ENCODE measurements at places on chromosomes 3 and 15.

DNA sequence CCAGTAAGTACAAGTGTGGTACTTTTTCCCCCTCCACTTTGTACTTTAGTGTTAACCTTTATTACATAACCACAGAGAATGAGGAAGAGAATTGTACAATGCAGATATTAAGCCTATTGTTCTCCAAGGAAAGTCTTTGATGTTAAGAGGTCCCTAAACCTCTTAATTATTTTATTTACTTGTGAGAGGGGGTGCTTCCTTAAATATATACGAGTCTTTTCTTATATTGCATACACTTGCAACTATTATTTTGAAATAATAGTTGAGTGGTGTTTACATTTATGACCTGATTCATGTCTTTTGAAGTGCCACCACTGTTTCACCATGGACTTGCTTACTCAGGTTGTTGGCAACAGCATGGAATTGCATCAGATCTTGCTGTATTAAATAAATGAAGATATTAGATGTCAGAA, 10.1 kb downstream of the USP3 start:
- DNase-seq, result no peak

- DNase-seq, result no peak
Measured at GRCh38 chr3:177144922-177145321, 52.4 kb downstream of the TBL1XR1 start.

DNA sequence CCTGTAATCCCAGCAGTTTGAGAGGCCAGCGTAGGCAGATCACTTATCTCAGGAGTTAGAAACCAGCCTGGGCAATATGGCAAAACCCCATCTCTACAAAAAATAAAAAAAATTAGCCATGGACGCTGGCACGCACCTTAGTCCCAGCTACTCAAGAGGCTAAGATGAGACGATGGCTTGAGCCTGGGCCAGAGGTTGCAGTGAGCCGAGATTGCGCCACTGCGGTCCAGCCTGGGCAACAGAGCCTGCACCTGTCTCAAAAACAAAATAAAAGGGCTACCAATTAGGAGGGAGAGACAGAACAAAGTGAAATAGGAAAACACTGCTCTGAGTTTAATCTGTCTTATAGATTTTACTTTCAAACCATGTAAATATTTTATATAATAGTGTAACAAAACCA, 33.8 kb downstream of the MSL2 start:
- no peak for DNase-seq

- DNase-seq, result no peak
Measured at GRCh38 chr15:59366333-59367021, 6.2 kb downstream of the MYO1E start.

DNA sequence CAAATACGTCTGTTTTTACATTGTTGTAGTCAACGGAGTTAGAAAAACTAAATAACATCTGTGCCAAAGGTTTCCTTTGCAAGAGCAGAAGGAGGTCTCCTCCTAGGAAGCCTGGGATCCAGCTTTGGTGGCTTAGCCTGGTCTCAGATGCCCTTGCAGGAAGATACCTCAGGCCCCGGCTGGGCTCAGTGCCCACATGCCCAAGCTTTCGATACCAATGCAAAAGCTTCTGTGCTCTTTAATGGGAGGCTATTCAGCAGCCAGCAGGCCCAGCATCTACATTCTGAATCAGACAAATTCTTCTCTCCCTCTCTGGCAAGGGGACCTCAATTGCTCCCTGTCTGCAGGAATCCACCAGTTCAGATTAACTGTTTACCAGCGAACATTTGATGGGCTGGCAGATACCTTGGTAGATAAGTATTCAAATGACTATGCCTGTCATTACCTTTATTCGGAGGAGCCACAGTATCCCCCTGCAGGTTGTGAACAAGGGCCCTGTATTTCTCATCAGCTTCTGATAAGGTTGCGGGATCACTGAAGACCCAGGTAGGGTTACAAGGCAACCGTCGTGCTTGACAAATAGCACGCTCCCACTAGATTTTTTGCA, 180.1 kb upstream of the KBTBD8 start:
- DNase-seq, result no peak

DNA sequence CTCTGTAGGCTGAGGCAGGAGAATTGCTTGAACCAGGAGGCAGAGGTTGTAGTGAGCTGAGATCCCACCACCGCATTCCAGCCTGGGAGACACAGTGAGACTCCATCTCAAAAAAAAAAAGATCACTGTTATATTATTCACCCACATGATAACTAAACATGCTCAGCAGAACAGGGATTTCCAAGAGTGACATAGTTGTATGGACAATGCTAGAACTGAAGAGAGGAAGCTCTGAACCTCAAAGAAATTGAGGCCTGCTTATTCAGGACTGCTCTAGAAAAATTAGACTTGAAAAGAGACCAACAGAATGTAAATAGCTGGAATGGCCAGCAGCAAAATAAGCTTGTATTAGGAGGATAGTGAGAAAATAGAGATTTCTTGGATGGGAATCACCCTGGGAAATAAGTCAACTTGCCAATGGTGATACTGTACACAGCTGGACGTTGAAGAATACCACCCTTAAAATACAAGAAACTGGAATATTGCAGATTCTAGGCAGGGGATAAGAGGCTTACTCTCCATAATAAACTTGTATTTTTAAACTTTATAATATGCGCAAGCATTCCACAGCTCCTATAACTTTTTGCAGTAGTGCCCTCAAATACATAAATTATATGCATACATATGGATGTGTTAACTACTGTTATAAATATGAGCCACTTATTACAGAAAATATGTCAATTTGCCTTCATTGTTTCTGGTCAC, 28.2 kb downstream of the PIK3CB start:
- DNase-seq, result no peak

- DNase-seq, result no peak
Measured at GRCh38 chr15:28875461-28876000, 10.2 kb upstream of the APBA2 start.

DNA sequence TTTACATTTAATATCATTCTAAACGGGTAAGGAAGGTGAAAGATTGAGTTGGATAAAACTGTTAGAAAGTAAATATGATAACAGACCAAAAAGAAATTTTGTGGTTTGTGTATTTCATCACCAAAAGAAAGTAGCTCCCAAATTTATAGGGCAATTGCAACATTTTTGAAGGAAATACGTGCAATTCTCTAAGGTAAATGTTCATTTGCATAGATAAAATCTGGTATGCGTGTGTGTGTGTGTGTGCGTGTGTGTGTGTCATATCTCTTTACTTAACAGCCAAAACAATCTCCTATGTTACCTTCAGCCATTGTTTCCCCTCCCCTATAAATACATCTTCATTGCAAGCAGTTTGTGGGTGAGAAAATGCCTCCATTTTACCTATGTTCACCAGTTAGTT, 208.4 kb downstream of the TNIK start:
- no peak for DNase-seq

DNA sequence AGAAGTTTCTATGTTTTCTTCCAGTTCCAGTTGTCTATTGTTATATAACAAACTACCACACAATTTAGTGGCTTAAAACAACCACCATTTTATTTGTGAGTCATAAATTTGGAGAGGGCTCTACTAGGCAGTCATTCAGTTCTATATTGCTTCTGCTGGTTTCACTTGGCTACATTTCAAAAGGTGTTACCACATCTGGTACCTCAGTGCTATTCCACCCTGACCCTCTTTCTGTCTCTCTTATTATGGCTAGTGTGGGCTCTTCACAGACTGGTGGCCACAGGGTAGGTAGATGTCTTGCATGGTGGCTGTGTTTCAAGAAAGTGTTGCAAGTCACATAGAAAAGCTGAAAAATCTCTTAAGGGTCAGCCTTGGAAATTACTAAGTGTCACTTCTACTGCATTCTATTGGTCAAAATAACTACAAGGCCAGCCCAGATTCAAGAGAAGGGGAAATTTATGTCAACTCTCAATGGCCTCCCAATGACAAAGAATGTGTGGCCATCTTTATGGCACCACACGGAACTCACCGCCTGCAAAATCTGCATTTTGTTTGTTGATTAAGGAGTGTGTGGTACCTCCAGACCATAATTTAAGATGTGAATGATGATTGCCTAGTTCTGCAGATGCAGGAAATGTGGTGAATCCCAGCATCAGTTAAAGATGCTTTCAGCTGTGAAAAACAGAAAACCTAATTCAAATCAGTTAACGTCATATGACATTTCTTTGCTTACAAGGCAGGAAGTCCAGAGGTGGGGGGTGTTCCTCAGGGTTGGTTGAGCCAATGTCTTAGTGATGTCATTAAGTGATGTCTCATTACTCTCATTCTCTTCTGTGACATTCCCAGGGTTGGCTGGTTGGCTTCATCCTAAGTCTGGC, 105.8 kb upstream of the RASGRP1 start:
- DNase-seq, result no peak

- no peak for DNase-seq
Measured at GRCh38 chr15:55673287-55673686, 69.7 kb downstream of the PRTG start.

DNA sequence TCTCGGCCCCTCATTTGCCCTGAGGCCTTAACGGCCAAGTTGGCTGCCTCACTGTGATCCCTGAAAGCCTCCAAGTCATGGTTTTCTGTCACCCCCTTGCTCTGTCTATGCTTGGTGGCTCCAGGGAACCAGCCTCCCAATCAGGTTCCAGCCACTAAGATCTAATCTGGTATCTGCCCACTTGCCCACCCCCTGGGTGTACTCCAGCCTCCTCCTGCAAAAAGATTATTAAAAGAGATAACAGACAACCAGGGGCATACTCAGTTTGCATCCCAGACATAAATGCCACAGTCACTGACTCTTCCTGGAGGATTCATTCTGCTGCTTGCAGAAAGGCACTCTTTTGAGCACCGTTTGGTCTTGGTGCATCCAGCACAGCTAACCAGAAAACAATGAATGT, 103.9 kb downstream of the NTRK3 start:
- DNase-seq, result no peak

DNA sequence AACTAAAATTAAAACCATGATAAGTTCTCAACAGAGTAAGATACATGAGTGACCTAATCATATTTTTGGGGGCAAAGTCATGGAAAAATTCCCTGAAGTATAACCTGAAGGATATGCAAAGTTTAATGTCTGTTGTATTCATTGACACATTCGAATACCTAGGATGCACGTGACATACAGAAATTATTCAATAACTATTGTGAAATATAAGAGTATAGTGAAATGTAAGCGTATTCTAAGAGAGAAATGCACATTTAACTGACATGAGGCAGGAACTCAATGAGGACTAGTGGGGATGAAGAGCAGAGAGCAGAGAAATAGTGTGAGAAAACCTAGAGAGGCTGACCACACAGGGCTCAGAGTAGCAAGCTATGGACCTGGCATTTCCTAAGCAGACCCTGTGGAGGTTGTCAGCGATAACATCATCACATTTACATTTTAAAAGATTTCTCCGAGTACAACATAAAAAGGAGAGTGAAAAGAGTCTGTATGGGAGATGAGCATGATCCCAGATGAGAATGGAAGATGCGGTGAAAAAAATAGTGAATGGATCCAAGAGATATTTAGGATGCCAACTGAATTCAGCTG, 588.8 kb downstream of the MAGI1 start:
- no peak for DNase-seq

GRCh38 chr15:30670056-30670455, 44.1 kb downstream of the ARHGAP11B start:
- no peak for DNase-seq

GRCh38 chr3:37753428-37753827, 108.3 kb upstream of the CTDSPL start:
- DNase-seq, result no peak

- no peak for DNase-seq
Measured at GRCh38 chr15:39281094-39281493, 299.8 kb upstream of the THBS1 start.

DNA sequence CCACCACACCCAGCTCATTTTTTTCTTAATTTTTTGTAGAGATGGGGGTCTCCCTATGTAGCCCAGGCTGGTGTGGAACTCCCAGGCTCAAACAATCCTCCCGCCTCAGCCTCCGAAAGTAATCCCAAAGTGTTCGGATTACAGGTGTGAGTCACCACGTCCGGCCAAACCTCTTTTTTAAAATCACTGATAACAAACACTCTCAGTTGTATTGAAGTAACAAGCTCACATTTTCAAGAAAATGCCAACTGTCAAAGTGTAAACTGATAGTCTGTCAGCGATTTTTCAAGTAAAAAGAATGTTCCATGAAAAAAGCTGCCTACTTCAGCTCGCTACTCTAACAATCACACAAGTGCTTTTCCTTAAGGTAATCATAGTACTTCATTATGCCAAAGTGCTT, 33.4 kb downstream of the UBXN7 start:
- no peak for DNase-seq

GRCh38 chr3:97076673-97077072, 262.3 kb downstream of the EPHA6 start:
- DNase-seq, result no peak

GRCh38 chr15:74403991-74404563, 29.7 kb downstream of the SEMA7A start:
- no peak for DNase-seq

DNA sequence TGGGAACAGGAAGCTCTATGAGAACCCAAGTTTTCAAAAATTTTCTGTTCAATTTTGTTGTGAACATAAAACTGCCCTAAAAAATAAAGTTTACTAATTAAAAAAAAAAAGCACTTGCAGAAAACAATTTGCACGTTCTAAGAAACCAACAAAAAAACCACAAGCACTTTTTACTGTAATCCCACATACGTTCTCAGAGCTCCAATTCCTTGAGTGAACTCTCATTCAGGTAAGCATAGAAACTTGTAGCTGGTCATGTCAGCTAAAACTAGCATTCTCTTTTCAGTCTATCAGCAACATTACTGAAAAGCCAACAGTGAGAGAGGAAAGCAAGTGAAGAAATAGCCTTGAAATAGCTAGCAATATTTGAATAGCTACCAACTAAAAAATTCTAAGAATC, 11.5 kb upstream of the TMF1 start:
- DNase-seq, result no peak

GRCh38 chr3:17179381-17180205, 294.8 kb downstream of the PLCL2 start:
- DNase-seq, result no peak

GRCh38 chr3:104367000-104367399, 999.7 kb upstream of the ALCAM start:
- no peak for DNase-seq

DNA sequence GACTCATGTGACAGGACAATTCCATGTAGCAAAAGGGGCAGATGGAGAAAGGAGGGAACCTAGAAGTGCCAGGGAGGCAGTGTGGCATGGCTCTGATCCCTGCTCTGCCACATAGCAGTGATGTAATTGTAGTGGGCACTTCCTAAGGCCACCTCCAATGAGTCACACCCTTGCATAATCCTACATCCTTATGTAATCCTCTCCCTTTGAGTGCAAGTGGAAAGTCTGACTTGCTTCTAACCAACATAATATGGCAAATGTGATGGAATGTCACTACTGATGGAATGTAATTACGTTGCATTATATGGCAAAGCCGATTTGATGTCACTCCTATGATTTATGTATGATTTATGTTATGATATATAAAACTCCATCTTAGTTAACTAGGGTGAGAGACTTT, 72.9 kb upstream of the ATP2C1 start:
- peak; percentile 10 for DNase-seq

GRCh38 chr3:189710620-189711402, 79.6 kb downstream of the TP63 start:
- no peak for DNase-seq

DNA sequence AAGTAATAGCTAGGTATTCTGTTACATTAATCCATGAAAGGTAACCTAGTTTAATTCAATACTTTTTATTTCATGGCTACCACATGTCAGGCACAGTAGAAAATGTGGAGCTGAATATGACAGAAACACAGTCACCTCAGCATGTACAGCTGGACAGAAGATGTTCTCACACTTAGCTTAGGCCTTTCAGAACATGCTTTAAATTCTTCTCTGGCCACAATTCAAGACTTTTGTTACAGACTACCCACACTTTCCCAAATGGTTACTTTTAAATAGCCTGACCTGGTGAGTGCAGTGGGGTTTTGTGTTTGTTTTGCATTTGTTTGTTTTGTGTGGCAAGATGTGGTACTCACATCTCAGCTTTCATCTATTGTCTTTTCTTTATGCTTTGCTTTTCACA, 1079.5 kb downstream of the IGSF11 start:
- no peak for DNase-seq

All from hematopoietic multipotent progenitor cell treated with erythropoietin and hydrocortisone succinate and interleukin-3 and kit ligand, for 17 days (in vitro differentiated cells).